ENCODE measurements at places on chromosomes 2 and 18.

- DNase-seq: no peak
Observed at GRCh38 chr2:240162032-240162431, 21.6 kb upstream of the OTOS start.

- no peak for DNase-seq
Observed at GRCh38 chr2:20643826-20644225, 7.1 kb downstream of the HS1BP3 start.

DNA sequence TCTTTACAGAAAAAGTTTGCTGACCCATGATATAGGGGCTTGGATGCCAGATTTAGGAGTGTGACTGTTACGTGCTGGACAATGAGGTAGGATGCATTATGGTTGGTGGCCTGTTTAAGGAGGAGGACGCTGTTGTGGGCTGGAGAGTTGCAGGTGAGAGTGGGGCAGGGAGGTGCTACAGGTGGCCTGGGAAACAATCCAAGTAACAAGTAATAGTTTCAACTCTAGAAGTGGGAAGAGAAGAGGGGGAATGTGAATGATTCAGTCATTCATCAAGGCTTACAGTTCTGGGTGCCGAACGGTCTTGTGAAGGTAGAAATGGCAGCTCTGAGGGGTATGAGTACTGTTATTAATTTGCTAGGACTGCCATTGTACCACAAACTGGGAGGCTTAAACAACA is 6.2 kb downstream of the FABP1 start:
- DNase-seq: no peak

GRCh38 chr18:37274309-37275236 is 291.0 kb downstream of the CELF4 start:
- DNase-seq: no peak

- no peak for DNase-seq
Observed at GRCh38 chr18:56136105-56136504, 502.3 kb downstream of the TXNL1 start.

DNA sequence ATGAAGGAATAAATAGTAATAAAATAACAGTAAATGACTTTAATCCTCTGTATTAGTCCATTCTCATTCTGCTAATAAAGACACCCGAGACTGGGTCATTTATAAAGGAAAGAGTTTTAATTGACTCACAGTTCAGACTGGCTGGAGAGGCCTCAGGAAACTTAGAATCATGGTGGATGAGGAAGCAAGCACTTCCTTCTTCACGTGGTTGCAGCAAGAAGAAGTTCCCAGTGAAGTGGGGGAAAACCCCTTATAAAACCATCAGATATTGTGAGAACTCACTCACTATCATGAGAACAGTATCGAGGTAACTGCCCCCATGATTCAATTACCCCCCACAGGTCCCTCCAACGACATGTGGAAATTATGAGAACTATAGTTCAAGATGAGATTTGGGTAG is 727.9 kb upstream of the LINC00305 start:
- no peak for DNase-seq

GRCh38 chr2:20419752-20420151 is 27.1 kb upstream of the RHOB start:
- no peak for DNase-seq

Measured in breast epithelium (tissue), 4 donors.